Right cardiac atrium (tissue), 5 donors: ENCODE measurements at places on chromosomes 7 and 10. TPM values are rescaled to one million over a fixed set of nuclear protein-coding genes. Genes with fewer than 3 reads are reported as not detected.

GRCh38 chr7:362402-363096 lies 72.6 kb downstream of the FOXL3 start:
- DNase-seq = peak; percentile 80

DNA sequence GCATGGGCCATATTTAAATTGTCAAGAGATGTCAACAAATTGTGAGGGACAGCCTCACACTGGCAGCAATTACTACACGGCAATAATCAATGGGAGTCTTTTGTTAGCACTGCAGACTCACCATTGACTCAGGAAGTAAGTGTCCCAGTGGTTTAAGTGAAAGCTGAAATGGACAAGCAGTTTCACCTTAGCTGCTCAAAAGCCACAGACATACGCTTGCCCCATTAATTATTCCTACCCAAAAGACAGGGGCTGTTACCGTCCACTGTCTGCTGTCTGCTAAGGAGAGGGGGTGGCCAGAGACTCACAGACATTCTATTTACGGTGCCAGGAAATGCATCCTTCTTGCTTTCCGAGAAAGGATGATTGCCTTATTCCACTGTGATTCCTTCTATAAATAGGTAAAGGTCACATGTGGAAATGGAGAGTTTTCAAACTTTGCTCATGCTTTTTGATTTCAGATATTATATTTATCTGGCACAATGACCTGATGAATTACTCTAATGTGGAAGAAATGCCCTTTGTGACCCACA lies 309.7 kb upstream of the NFE2L3 start:
- no peak for DNase-seq

DNA sequence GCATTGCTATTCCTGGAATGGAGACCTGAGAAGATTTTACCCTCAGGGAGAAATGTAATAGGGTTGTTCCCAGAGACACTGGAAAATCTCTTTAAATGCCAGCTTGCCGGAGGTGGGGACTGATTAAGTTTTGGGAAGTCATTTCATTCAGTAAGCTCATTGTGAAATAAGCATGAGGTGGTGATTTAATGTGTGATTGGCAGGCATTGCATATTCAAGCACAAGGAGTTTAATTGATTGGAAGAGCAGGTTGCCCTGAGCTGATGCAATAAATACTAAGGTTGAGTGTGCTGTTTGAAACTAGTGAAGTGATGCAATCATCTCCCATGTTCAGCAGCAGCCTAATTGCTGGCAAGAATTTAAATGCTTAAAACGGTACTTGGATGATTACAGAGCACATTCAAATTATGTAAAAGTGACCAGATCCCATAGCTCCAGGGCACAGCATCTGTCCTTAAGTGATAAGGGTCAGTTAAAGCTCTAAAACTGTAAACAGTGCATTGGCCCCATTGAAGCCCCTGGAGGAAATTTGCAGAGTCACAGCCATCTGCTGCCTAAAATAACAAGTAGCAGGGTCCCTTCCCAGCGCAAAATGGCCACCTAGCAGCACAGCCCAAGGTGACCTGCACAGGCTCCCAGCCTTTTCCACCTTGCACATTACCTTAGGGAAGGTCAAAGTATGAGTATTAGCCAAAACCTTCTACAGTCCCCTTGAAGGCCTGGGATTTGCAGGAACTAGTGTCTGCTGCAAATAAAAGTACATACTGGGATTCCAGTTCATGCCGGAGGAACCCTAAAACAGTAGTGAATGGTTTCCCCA lies 92.1 kb downstream of the CCDC71L start:
- DNase-seq = no peak

DNA sequence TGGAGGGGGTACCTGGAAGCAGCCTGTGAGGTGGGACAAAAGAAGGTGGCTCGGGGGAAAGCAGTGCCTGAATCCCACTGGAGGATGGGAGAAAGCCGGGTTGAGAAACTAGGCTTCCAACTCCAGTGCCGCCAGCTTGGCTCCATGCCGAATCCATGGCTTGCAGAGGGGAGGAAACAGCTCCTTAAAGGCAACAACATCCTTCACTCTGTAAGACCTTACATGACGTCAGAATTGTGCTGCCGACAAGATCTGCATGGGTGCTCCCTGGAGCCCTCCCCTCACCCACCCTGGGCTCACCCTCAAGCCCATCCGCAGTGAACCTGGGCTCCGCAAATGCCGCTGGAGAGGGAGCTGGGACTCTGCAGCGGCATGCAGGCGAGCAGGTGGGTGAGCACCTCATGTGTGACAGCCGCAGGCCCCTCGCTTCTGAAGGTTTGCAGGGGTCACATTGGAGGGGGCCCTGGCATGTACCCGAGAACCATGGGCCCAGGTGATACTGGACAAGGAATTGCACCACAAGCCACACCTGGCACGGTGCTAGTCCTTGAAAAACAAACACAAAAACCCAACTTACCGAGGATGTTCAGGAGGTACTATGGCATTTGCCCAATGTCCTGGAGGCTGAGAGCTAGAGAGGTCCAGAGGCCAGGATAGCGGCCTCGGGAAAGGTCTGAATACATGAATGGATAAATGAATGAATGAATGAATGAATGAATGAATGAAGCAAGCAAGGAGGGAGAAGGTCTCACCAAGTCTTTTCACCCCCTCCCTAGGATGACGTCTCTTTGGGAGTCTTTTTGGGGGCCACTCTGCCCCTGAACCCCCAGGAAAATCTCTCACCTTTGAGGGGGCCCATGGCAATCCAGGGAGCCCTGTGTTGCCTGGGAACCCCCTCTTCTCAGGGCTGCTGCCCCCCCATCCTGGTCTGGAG lies 238.6 kb upstream of the SHH start:
- DNase-seq = no peak

AKR1C8 gene
- 0.31 TPM for total RNA-seq

- no peak for DNase-seq
Measured at GRCh38 chr10:6228010-6228511, 25.3 kb downstream of the PFKFB3 start.

GRCh38 chr10:36332926-36333325 lies 690.8 kb upstream of the FZD8 start:
- DNase-seq = no peak

DNA sequence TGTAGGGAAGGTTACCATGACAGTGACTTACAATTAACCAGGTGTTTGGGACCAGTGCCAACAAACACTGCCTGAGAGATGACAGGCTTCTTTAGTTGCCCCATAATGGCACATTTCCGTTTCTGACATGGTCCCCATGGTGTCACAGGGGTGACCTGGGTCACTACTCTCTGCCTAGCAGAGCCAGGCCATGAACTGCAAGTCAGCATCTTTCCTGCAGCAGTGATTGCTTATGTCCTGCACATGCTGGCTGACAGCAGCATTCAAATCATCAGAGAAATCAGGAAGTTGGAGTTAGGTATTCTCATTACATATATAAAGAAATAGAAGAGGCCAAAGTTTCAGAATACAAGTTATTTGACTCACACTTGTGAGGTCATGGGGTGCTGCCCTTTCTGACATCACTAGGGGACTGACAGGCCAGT lies 47.1 kb upstream of the ZNRF2 start:
- DNase-seq = no peak

SPRN gene
- not detected for total RNA-seq

DNA sequence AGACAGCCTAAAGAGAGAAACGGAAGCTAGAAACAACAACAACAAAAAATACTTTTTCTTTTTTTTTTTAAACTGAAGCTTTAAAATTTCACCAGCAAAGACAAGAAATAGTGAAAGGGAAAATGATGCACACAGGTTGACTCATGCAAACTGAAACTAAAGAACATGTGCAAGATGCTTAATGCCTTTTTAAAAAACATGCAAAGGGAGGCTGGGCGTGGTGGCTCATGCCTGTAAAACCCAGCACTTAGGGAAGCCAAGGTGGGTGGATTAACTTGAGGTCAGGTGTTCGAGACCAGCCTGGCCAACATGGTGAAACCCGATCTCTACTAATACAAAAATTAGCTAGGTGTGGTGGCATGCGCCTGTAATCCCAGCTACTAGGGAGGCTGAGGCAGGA lies 15.1 kb upstream of the CUBN start:
- no peak for DNase-seq

- peak; percentile 61 for DNase-seq
Measured at GRCh38 chr7:50355817-50356178, 51.3 kb downstream of the IKZF1 start.
